NCI-H226 (cell line): ENCODE measurements at places on chromosomes 12 and 14.

DNA sequence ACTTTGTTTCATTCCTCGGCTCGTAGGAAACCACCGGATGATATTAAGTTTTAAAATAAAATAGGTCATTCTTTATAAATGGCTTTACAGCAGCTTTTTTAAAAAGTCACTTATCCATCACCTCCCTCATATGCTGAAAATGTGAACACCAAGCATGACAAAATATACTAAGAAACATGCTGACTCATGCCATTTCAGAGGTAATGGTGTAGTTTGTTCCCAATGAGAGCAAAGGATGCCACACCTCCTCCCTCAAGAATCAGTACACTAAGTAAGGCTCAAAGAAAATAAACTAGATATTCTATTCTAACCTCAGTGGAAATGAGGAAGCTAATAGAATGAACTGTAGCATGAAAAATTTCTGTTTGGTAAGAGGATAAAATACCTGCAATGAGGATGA, 5.5 kb upstream of the DIO2 start:
- peak; percentile 24 for DNase-seq

- DNase-seq, result no peak
Measured at GRCh38 chr12:26241080-26241479, 45.7 kb downstream of the SSPN start.

DNA sequence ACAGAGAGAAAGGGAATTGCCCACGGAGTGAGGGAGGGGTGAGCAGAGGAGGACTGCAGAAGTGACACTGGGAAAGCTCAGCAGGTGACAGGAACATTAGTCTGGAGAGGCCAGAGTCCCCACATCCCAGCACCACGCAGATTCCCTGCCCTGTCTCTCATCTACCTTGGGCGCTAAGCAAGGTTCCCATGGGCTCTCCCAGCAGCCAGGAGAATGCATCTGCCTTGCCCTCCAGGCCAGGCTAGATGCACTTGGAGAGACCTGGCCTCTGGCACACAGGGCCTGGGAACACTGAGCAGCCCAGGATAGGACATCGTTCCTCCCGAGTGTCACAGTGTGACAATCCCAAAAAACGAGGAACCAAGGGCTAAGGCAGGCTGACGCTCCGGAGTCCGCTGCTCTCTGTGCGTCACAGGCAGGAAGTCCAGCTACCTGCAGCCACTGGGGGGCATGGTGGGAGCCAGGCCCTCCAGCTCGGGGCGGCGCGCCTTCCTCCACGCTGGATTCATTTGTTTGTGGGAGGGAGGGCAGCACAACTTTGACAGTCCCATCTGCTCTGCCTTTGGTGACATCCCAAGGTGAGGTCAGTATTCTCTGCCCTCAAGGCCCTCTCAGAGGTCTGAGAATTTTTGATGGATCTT, 5.4 kb upstream of the NGB start:
- no peak for DNase-seq

GRCh38 chr14:51691176-51691575, 39.5 kb downstream of the FRMD6 start:
- DNase-seq, result no peak

- DNase-seq, result no peak
Measured at GRCh38 chr14:35708062-35708461, 101.0 kb downstream of the RALGAPA1 start.

GRCh38 chr12:59396519-59396918, 199.3 kb upstream of the SLC16A7 start:
- peak; percentile 75 for DNase-seq

GRCh38 chr12:85308374-85308773, 28.4 kb downstream of the ALX1 start:
- DNase-seq, result no peak

DNA sequence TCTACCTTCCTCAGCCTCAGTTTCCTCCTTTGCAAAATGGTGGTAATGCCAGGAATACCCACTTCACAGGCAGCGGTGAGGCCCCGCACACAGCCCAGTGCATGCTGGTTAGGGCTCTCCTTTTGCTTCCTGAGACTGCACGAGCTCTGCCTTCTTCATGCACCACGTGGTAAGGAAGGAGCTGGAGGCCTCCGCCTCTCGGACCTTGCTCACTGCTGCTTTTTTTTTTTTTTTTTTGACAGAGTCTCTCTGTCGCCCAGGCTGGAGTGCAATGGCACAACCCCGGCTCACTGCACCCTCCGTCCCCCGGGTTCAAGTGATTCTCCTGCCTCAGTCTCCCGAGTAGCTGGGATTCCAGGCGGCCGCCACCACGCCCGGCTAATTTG, 18.1 kb downstream of the TAMALIN start:
- peak; percentile 81 for DNase-seq

DNA sequence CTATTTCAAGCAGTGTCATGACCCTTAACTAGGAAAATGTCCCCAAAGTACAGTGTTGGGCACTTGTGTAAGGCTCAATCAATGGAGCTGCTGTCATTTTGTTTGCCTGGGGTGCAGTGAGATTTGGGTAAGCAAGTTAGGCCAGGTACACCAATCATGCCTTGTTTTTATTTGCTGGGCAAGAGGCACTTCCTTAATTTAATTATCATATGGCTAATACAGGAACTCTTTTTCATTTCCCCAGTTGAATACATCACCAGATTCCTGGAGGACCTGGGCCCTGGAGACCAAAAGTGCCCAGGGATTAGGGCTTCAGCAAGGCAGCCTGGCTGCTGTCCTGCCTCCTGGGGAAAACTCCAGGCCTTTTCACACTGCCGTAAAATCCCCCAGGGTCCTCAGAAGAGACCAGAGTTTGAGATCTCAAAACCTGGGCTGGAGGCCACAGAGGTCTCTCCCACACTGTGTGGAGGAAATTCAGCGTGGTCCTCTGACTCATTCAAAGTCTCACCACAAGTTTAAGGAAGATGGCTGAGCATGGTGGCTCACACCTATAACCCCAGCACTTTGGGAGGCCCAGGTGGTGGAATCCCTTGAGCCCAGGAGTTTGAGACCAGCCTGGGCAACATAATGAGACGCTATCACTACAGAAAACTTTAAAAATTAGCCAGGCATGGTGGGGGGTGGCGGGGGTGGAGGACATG, 28.4 kb upstream of the FOXN3 start:
- DNase-seq, result peak; percentile 13

DNA sequence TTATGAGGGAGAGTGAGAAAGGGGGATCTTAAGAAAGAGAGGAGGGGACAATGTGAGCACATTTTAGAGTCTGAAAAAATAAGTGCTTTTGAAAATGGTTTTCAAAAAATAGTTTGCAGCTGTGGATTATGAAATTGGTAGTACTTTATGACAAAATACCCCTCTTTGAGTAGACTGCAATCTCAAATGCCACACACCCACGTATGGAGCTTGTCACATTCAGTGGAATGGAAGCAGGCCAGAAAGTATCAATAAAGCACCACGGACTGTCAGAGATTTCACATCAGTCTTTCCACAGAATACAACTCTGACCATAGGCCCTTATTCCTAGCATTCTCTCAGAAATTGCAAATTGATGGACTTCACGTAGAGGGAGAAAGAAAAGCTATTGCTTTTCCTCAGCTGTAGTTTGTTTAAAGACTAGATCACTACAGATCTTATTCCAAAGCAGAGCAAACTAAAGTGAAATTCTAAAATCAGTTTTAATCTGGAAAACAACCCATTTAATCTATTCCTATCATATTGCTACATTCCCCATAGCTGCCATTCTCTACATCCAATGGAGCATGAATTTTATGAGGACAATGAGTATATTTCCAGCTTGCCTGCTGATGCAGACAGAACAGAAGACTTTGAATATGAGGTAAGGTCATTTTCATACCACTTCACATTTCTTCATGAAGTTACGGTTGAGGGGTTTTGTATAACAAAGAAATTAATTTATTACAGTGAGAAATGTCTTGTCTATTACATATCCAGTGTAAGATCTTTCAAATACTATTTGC, 321.3 kb downstream of the PDZRN4 start:
- no peak for DNase-seq

DNA sequence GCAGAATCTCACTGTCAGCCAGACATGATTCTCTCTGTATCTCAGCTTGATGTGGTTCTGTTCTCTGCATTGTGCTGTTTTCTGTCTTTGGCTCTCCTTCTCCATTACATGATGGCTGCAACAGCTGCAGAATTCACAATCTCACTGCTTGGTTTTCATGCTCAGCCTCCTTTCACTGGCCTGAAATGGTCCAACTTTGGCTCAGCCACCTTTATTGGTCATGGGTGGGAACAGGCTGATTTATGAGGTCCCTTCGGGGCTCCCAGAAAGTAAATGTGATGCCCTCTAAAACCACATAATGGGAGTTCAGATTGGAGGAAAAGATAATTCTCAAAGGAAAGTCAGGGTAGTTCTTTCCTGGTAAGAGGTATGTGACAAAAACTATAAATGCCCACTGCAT, 597.0 kb downstream of the ETNK1 start:
- DNase-seq, result no peak

GRCh38 chr12:101727098-101727497, 12.2 kb downstream of the SYCP3 start:
- DNase-seq, result no peak

DNA sequence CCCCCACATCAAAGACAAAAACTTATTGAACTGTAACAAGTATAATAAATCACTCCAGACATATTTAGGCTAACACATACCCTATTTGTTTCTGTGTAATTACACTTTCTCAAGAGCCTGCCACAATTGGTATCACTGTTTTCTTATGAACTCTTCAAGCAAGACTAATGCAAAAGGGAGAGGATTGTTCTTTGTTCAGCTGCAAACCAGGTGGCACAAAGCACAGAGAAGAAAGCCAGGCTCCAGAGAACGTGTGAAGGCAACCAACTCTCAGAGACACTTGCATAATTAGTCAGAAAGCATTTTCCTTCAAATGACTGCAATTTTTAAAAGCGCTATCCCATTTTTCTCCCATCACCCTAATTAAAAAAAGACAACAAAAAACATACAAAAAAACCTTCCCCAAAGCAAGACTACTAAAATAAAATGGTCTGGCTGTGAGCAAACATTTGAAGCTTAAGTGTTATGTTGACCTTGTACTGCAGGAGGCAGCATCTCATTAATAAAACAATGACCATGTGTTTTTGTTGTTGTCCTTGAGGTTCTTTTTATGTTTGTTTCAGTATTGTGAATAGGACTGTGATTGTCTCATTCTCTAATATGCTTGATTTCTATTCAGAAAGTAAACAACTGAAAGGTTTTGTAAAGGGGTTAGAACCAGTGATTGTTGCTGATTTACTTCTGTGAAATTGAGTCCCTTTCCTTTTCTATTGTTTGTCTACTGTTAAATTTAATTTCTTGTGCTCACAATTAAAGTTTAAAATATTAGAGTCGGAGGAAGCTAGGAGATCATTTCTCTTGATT, 452.7 kb upstream of the PDE3A start:
- DNase-seq, result no peak

- peak; percentile 92 for DNase-seq
Measured at GRCh38 chr14:68191567-68192321, 372.2 kb downstream of the RAD51B start.

DNA sequence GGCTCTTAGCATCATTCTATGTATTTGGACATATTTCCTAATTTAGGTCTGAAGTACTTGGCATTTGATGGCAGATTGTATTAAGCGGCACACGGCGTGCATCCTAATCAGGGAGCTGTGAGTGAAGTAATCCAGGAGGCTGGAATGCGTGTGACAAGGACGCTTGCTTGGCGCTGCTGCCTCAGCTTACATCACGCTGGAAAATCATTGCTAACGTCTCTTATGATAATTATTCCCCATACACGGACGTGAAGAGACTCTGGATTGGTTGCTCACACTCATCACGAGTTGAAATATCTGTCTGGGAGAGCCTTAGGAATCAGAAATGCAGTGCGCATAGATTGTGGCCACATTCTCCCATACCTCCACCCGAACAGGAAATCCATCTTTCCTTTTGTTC, 85.3 kb downstream of the FBXW8 start:
- no peak for DNase-seq

DNA sequence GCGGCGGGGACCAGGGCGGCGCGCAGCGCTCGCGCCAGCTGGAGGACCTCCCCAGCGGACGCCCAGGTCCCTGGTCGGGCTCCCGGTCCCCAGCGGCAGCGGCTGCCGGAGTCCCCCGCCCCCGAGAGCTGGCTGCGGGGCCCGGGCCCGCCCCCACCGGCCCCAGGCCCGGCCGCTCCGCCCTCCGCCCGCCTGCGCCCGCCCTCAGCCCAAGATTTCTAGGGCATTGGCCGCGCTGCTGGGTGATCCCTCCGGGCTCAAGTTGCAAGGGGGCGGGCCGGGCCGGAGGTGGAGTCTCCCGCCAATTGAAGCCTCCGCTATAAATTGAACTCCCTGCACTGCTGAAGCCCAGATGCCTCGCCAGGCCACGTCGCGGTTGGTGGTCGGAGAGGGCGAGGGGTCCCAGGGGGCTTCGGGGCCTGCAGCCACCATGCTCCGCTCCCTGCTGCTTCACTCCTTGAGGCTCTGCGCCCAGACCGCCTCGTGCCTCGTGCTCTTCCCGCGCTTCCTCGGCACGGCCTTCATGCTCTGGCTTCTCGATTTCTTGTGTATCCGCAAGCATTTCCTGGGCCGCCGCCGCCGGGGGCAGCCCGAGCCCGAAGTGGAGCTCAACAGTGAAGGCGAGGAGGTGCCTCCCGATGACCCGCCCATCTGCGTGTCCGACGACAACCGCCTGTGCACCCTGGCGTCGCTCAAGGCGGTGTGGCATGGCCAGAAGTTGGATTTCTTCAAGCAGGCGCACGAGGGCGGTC, at the start of gene DIO3:
Gene DIO3 (plus strand): TSS at position 351 of the 752 bp plus-strand sequence.
- peak; percentile 27 for DNase-seq

GRCh38 chr14:20428802-20429201, 7.2 kb downstream of the KLHL33 start:
- DNase-seq, result no peak

DNA sequence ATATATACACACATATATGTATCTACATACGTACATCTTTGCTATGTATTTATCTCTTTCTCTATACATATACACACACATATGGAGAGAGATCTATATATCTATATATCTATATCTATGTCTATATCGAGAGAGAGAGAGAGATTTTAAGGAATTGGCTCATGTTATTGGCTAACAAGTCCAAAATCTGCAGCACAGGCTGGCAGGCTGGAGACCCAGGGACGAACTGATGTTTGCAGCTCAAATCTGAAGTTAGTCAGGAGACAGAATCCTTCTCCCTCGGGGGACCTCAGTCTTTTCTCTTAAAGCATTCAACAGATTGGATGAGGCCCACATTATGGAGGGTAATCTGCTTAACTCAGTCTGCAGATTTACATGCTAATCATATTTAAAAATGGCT, 40.7 kb upstream of the DACT1 start:
- no peak for DNase-seq

GRCh38 chr12:117499759-117500485, 138.5 kb upstream of the NOS1 start:
- DNase-seq, result no peak

DNA sequence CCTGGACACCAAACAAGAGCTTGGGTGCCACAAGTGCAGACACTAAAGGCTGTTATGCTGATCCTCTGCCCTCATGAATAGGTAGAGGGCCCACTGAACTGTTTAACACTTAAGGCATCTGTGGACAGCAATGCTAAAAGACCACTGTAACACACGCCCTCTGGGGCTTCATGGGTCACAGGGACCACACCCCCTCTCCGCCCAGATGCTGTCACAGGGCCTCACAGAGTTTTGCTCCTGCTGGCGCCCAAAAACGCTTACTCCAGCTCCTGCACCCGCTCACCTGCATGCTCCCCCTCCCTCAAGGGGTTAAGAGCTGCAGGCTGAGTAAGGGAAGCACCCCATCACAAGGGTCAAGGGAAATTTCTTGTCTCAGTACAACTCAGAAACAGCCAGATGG, 141.8 kb upstream of the NUDT4 start:
- no peak for DNase-seq

- no peak for DNase-seq
Measured at GRCh38 chr14:71711125-71711524, 221.1 kb upstream of the RGS6 start.

- DNase-seq, result no peak
Measured at GRCh38 chr14:94633121-94633520, 20.9 kb downstream of the SERPINA3 start.
